ENCODE measurements at places on chromosomes 4 and X.

GRCh38 chr4:23884741-23885140 lies 5.1 kb downstream of the PPARGC1A start:
- H3K27ac ChIP-seq, result no peak overlapping the region
- H3K4me3 ChIP-seq, result no peak overlapping the region
- H3K27me3 ChIP-seq, result no peaks in the 10 kb centered on the region
- DNase-seq, result no peak
- H3K4me1 ChIP-seq, result no peaks in the 10 kb centered on the region
- H3K36me3 ChIP-seq, result no peaks in the 10 kb centered on the region

GRCh38 chr4:24042094-24042493 lies 152.2 kb upstream of the PPARGC1A start:
- H3K27me3 ChIP-seq, result no peaks in the 10 kb centered on the region
- DNase-seq, result no peak
- H3K27ac ChIP-seq, result no peak overlapping the region
- no peaks in the 10 kb centered on the region for H3K4me1 ChIP-seq
- H3K36me3 ChIP-seq, result no peaks in the 10 kb centered on the region
- H3K4me3 ChIP-seq, result no peak overlapping the region

- no peak for DNase-seq
- no peaks in the 10 kb centered on the region for H3K36me3 ChIP-seq
- H3K27me3 ChIP-seq, result no peaks in the 10 kb centered on the region
- no peak overlapping the region for H3K27ac ChIP-seq
These were observed 234.0 kb downstream of the OPHN1 start for GRCh38 chrX:68199062-68199848.

GRCh38 chr4:139470997-139471665 lies 17.2 kb downstream of the RAB33B start:
- no peak overlapping the region for H3K27ac ChIP-seq
- no peaks in the 10 kb centered on the region for H3K27me3 ChIP-seq
- H3K4me1 ChIP-seq, result no peaks in the 10 kb centered on the region
- H3K36me3 ChIP-seq, result peaks cover 49% of the 10 kb centered on the region
